ENCODE measurements at places on chromosomes 3 and 15. TPM values are rescaled to one million over a fixed set of nuclear protein-coding genes. Genes with fewer than 3 reads are reported as not detected.

TMCO5A gene
- total RNA-seq, result not detected

GRCh38 chr3:169923831-169924230, 12.5 kb downstream of the SAMD7 start:
- DNase-seq, result no peak

- DNase-seq, result no peak
Observed at GRCh38 chr15:61115679-61116078, 113.4 kb downstream of the RORA start.

- DNase-seq, result no peak
Observed at GRCh38 chr15:41585127-41586047, 26.4 kb downstream of the TYRO3 start.

Measured in esophagus muscularis mucosa (tissue), 4 donors.